Fibroblast of upper back skin (primary cell): ENCODE measurements at places on chromosomes 11 and 22.

DNA sequence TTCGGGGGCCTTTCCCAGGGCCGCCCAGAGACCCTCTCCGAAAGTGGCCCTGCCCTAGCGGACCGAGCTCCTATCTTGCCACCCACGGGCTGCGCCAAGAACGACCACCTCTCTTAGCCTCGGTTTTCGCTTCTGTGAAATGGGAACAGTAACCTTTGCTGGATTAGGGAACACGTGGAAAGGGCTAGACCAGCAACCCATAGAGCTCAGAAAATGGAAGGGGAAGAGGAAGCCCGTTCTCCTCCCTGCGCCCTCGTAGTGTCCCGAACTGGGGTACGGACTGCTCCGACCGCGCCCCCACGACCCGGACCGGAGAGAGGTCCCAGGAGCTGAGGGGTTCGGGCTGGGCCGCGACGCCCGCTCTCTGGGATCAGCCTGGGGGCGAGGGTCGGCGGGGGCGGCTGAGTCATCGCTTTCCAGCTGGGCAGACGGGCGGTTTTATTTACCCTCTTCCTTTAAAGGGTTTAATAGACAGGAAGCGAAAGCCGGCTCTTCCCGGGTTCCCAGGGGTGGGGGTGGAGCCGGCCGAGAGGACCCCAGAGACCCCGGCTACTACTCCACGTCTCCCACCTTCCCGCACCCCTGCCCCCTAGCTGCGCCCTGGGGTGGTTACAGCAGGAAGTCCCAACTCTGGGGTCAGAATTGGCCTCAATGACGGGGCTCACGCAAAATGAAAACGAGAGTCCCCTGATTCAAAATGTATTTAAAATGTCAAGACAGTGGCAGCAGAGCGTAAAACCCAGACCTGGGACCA is 907 bp upstream of the PHLDA2 start:
- peak; percentile 47 for DNase-seq

- DNase-seq, result peak; percentile 87
Observed at GRCh38 chr11:58573451-58574104, 2.1 kb downstream of the LPXN start.

GRCh38 chr11:70016666-70017367 is 61.3 kb upstream of the ANO1 start:
- peak; percentile 71 for DNase-seq

DNA sequence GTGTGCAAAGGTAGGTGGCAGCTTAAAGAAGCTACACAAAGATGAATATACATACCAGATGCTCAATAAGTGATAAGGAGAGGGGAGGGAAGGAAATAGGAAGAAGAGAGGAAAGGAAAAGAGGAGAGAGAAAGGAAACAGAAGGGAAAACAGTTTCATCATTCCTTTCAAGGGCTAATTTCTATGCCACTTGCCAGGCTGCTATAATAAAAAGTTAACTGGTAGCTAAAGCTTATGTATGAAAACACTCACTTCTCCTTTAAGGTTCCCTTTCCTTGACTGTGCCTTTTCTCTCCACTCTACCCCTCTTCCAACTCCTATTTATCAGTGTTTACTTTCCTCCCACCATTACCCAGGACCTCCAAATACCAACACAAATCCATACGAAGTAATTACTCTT is 347.9 kb downstream of the DLG2 start:
- DNase-seq, result no peak
